Epithelial cell of proximal tubule (primary cell): ENCODE measurements at places on chromosomes 7 and 10. TPM values are rescaled to one million over a fixed set of nuclear protein-coding genes. Genes with fewer than 3 reads are reported as not detected.

The CYP2C19 gene
- total RNA-seq = not detected in 2 replicates

The LIPF gene
- total RNA-seq = not detected in 2 replicates

The ARHGEF5 gene
- 22.4 and 34.5 TPM in 2 replicates for total RNA-seq

The SYT15 gene
- 0.14 TPM in 1 of 2 replicates, not detected in the other for total RNA-seq
